ENCODE measurements at places on chromosomes 5 and 9.
A peak's percentile ranks its signal among the peaks of the same experiment; 100 is the strongest.

- DNase-seq, result no peak
Observed at GRCh38 chr5:55997742-55998351, 3.1 kb upstream of the IL6ST start.

DNA sequence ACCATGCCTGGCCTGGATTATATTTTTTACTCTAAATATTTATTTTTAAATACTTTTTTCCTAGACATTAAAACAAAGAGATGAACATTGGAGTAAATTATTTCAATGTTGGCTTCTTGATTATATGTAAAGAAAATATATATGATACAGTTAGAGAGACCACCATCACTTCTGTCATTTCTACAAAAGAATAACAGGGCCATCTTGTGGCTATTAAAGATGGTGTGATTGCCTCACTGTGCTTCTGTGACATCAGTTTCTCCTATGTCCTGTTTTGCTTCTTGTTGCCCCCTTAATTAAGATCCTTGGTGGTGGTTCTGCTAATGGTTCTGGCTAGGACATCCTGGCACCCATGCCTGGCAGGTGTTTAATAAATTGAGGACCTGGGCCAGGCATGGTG, 32.9 kb downstream of the NDFIP1 start:
- DNase-seq, result no peak

DNA sequence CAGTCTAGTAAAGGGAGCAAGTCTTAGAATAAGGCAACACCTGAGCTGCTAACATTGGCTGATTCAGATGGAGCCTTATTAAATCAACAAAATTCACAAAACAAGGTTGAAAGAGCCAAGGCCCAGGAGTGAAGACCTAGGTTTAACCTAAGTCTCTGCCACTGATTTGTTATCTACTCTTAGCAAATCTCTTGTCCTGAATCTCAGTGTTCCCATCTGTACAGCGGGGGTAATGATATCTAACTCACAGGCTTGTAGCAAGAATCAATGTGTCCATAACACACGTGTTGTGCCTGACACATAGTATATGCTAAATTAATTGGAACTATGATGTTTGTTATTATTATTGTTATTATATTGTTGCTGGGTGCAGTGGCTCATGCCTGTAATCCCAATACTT, 61.0 kb downstream of the PDE6A start:
- DNase-seq, result no peak

DNA sequence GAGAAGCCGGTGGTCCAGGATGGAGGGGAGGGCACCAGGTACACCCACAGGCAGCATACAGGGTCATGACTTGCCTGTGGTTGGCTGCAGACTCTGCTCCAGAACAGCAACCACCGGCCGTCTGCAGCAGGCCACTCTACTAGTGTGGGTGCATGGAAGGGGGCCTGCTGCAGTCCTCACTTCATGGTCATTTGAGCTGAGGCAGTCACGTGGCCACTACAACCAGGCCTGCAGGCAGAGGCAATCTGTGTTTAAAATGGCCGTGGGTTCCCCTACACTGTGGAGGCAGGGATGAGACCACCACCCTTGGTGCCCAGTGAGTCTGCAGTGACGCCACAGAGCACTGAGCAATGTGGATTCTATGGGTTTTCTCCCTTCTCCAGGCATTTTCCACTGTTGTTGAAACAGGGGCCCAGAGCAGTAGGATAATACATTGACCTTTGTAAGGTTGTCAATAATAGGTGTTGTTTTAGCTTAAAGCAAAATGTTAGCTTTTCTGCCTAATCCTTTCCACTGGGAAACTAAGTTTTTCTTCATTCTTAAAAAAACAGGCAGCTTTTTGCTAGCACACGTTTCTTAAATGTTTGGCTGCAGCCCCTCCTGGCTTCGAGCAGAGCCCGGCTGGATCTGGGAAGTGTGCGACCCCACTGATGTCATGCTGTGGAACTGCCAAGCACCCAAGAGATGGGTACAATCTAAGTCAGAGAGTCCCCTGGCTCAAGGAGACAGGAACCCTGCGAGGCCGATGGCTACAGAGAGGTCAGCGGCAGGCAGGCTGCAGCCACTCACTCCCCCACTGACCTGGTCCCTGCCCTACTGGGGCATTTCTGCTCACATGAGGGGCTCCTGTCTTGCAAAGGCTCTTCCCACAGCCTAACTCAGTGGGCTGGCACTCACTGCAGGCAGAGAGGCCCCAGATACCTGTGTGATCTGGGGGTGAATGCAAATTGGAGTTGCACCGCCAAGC, 21.2 kb downstream of the GADD45G start:
- no peak for DNase-seq

- no peak for DNase-seq
Observed at GRCh38 chr5:111735583-111736270, 21.3 kb downstream of the NREP start.

DNA sequence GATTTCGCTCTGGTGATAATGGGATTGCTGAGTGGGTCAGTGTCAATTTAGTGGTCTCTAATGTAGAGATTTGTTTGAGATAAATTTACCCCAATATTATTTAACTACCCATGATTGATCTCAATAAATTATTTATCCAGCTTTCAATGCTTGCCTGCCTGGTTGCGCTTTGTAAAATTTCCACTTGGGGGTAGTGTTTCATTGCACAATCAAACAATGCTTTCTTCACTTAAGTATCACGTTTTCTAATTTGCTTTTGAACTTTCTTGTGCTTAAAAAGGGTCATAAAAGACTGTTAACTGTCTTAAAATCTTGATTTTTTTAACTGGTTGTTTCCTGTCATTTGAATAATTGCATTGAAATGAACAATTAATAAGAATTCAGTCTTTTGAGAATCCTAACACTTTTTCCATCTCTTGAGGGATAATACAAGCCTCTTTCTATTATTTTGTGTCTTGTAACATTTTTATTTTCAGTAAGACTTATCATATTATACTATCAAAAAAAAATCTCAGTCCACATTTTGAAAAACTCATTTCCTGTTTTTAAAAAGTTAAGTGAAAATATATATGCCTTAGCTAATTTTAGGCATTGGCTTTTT, 18.7 kb downstream of the HSD17B4 start:
- DNase-seq, result no peak

DNA sequence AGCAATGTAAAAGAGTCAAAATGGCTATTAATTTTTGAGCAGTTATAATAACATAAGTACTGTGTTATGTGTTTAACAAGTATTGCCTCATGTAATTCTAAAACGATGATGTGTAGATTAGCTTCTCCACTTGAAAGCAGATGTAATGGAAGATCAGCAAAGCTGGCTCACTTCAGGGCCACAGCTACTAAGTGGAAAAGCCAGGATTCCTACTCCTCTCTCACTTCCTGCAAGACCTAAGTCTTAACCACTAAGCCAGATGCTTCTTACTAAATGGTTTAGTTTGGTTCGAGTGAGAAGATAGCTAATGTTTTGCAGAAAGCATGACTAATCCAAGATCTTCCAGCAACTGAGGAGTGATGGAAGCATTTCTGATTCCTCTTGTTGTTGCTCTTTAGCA, 15.7 kb upstream of the TNC start:
- DNase-seq, result no peak

DNA sequence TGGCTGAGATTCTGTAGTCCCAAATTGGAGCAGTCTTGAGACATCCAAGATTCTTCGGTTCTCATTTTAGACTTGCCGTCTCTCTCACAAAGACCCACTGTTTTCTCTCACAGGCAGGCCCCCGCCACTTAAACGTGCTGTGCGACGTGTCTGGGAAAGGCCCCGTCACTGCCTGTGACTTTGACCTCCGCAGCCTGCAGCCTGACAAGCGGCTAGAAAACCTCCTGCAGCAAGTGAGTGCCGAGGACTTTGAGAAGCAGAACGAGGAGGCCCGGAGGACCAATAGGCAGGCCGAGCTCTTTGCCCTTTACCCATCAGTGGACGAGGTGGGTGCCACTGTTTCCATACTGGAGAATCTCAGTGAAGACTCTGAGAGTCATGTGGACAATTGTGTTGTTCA, 97.2 kb downstream of the DOCK8 start:
- no peak for DNase-seq

GRCh38 chr5:143063175-143063970, 293.2 kb downstream of the ARHGAP26 start:
- DNase-seq, result peak; percentile 74

DNA sequence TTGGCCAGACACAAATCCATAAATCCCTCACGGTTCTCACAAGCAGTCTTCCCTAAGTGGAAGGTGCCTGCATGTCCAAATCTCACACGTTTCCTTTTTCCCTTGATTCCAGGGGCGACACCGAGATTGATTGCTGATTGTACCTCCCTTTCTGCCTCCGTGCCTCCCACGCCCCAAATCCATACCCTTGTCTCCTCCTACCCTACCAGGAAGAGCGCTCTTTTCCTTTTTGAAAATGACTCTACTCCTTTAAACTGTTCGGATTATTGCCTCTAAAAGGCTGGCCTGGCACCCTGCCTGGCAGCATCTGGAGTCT, 4.5 kb downstream of the STC2 start:
- no peak for DNase-seq

DNA sequence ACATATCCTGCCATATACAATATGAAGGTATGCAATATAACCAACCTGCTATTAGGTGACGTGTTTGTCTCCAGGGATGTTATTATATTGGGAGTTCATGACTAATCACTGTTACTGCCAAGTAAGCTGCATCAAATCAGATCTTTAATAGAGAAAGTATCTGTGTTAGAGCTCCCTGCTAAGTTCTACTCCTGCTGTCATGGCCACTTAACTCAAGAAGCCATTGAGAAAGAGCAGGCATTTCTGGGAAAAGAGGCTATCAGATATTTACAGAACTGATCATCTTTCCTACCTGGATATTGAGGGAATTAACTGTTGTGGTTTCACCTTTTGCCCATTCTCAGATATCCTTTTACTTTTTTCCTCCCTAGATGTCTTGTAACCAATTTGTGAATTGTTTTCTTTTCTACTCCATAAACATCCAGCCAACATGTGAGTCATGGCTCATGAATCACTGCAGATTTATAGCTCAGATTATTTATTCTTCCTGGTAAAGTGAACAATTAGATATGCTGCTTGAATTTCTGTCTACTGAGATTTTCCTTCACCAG, 634.8 kb upstream of the FAM174A start:
- DNase-seq, result no peak

GRCh38 chr9:21239911-21240310, at the start of gene IFNA14:
IFNA14 (minus strand) TSS chr9:21240005; CDS start chr9:21239935, 70 bp downstream.
- no peak for DNase-seq

DNA sequence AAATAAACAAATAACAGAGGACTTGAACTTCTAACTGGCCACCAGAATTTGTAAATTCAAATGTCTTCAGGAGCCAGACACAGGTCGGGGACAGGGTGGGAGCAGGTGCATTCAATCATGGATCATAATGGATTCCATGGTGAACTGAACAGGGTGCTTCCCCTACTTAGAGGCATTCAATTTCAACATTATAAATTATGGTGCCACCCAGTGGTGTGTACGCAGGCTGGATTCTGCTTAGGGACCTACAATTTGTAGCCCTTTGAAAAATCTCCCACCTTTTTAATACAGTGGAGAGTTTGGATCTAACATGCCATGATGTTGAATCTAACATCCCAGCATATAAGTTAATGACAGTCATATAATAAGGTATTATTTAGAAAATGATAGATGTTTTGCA, 22.3 kb downstream of the KLF9 start:
- no peak for DNase-seq

GRCh38 chr9:72327631-72328030, 37.4 kb downstream of the ZFAND5 start:
- no peak for DNase-seq

- no peak for DNase-seq
Observed at GRCh38 chr9:89742660-89743059, 137.8 kb downstream of the GADD45G start.

GRCh38 chr5:171442287-171443042, 23.0 kb downstream of the FGF18 start:
- DNase-seq, result no peak

- no peak for DNase-seq
Observed at GRCh38 chr9:33798545-33798944, 3.2 kb downstream of the PRSS3 start.

DNA sequence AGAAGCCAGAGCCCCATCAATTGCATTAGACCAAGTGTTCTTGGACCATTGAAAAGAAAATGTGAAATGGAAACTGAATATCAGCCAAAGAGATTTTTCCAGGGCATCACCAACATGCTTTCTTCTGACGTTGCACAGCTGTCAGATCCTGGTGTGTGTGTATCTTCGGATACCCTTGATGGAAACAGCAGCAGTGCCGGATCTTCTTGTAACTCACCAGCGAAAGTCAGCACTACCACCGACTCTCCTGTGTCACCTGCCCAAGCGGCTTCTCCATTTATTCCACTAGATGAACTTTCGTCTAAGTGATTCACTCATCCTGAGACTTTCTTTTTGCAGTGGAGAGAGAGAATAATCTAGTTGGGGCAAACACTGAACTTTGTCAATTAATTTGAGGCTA, 75.7 kb downstream of the PIP5K1B start:
- DNase-seq, result no peak
